COR-L47 (cell line): ENCODE measurements at places on chromosomes 5 and 9.

GRCh38 chr5:145236127-145236526 is 599.0 kb downstream of the PRELID2 start:
- no peak for DNase-seq

GRCh38 chr9:112848316-112849151 is 42.1 kb downstream of the SLC46A2 start:
- no peak for DNase-seq

GRCh38 chr5:60540856-60541805 is 158.8 kb downstream of the DEPDC1B start:
- DNase-seq = peak; percentile 27

GRCh38 chr5:172564883-172565282 is 76.2 kb upstream of the NEURL1B start:
- no peak for DNase-seq

GRCh38 chr5:174020928-174021304 is 24.6 kb upstream of the NSG2 start:
- no peak for DNase-seq

DNA sequence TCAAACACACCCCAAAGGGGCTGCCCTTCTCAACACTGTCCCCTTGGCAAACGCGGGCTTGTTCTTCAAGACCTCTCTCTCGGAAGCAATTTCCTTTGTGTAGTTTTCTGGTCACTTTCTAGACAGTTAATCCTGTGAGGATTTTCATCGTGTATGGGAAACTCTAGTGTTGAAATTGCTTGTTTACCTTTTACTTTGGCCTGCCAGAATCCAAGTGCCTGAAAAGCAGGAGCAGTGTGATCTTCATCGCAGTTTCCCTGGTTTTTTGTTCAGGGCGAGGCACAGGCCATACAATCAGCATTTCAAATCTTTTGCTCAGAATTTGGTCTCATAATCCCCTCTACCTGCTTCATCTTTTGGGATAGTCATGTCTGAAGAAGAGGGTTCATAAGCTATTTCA is 115.7 kb upstream of the C9orf72 start:
- no peak for DNase-seq

DNA sequence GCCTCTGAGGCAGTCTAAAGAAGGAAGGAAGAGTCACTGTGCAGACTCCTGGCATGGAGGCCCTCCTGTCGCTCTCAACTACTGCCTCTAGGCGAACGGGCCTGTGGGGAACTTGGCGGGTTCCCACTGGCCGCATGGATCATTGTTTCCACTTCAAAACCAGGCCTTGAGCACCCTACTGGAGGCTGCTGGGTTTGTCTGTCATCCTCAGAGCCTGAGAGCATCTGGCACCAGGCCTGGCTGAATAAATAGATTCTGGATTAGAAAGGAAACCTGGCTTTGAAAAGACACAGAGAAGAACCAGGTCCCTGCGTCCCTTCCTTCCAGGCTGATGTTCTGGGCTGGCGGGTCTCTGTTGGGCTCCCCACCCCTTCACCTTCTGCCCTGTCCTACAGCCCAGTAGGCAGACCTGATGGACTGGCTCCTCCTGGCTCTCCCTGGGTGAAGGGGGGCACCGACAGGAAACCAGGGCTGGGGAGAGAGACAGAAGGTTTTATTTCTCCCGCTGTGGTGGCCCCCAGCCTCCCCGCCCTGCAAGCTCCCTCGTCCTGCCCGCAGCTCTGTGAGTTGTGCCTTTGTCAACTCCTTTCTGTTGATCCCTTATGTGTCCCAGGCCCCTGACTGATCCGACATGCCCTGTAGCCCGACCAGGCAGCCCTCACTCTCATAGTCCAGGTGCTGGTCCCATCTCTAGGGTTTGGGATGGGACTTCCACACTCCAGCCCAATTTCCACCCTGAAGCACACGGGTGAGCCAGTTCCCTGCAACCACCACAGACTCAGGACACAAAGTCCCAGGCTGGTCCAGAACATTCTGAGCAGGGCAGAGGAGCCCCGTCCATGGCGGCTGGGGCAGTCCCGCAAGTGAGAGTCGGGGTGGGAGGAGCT is 50.1 kb downstream of the ADAMTS2 start:
- DNase-seq = no peak

DNA sequence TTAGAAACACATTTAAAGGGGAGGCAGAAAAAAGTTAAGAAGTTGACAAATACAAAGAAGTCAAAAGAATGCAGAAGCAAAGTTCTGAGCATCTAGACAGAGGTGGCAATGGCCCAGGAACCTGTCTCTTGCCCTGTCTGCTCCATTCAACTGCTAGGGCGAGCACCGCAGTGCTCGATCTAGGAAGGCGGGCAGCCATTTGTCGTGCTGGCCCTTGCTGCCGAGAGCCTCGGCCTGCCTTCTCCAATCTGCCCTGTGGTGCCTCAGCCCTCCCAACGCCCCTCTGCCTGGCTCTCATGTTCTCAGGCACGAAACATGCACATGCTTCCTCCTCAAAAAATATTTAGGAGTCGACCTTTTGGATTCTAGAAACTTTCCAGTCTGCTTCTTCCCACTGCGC is 42.2 kb downstream of the DDX31 start:
- DNase-seq = no peak

GRCh38 chr5:170388818-170389549 is at the start of gene KCNMB1:
TSS of gene KCNMB1 (minus strand) at chr5:170389367. CDS start at chr5:170385447, 3,920 bp downstream.
- no peak for DNase-seq

GRCh38 chr5:128252196-128252595 is 168.6 kb downstream of the SLC12A2 start:
- DNase-seq = no peak

DNA sequence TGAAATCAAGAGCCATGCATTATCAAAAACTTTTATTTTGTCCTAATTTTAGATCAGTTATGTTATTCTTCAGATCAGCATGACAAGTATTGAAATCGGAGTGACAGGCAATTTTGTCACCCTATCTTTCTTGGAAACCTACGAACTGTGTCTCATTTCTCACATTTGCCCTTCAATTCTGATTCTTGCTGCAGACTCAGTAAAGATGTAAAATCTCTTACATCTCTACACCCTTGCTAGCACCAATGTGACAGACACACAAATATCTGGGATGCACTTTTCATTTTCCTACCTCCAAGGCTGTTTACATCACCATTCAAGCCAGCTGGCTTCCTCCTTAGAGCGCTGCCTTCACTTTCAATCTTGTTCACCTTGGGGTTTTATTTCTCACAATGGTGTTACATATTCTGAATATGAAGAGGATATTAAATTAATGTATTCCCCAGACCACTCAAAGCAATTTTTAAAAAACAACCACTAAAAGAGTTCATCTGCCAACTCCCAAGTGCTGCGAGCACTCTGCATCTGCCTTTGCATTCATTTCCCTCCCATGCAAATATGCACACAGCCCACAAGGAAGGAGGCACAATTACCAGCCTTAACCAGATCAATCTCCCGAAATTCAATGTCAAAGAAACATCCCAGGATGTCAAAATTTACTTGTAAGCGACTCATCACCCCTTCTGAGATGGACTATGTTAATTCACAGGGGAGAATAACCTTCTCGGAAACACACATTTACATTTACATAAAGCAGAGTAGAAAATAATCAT is 164.3 kb downstream of the ENC1 start:
- no peak for DNase-seq

DNA sequence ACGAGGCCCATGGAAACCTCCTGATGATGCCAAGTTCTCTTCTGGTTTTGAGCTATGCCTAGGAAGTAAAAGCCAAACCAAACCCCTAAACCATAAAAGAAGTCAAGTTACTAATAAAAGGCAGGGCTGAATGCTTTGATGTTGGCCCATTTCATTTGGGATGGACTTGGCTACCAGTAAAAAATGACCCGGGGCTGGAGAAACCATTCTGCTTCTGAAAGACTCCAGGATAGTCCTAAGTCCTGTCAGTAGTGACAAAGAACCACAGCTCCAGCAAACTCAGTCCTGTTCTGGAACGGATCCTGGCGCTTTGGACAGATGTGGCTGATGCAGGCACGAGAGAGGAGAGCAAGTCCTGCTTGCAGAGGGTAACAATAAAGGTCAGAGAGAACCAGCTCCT is 68.6 kb downstream of the SH3PXD2B start:
- DNase-seq = no peak

DNA sequence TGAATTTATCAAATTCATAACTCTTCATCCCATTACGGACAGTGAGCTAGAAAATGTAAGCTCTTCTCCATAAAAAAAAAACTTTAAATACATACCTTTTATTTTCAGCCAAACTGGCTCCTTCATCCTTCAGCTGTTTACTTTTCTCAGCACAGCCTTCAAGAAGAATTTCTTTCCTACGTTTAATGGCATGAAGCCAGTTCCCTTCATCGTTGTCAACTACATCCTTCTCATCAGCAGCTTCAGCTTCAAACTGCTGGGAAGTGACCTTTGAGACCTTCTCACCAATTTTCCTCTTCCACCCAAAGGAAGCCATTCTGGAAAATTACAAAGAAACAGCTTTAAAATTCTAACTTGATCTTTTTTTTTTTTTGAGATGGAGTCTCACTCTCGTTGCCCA is 9.1 kb downstream of the TTC33 start:
- no peak for DNase-seq

DNA sequence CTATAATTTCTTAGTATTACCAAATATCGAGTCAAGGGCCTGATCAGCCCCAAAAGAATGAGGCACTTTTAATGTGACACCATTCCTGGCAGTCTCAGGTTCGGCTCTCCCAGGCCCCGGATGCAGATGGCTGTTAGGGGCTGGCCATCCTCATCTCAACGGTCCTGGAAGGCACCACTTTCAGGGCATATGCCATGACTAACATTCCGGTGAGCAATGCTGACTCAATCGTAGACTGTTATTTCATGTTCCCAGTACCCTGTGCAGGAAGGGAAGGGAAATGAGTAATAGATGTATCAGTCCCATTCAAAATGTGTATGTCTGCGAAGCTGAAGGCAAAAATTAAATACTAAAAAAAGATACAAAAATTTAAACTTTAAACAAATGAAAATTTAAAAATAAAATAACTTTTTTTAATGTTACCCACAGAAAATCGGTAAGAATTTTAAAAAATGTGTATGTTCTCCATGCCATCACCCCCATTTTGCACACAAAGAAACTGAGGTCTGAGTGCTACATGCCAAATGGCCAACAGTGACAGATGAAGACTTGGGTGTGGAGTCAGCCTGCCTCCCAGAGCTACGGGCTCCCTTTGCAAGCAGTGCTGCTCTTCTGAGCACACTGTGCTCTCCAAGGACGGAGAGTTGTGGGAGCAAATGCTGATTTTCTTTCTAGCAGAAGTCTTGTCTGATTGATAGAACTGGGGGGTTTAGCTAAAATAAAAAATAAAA is 79.0 kb downstream of the GLDC start:
- DNase-seq = no peak

GRCh38 chr5:142107736-142108431 is 695 bp upstream of the NDFIP1 start:
- DNase-seq = no peak

DNA sequence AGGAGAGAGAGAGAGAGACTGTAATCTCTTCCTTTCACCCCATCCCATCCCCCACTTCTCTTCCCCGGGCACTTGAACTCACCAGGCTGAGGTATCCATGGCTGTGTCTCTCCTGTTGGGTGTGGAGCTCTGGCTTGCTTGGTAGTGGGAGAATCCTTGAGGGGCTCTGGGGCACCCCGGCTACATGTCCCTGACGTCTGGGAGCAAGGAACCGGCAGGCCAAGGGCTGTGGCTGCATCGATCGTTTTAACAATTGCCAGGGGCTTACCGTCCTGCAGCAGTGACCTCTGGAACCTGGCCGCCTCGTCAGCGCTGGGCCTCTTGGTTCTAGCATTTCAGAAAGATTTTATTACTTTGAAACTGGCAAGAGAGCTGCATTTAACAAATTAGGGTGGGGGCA is 30.0 kb downstream of the FGF18 start:
- DNase-seq = no peak

GRCh38 chr9:16241231-16241630 is 629.2 kb downstream of the BNC2 start:
- no peak for DNase-seq

DNA sequence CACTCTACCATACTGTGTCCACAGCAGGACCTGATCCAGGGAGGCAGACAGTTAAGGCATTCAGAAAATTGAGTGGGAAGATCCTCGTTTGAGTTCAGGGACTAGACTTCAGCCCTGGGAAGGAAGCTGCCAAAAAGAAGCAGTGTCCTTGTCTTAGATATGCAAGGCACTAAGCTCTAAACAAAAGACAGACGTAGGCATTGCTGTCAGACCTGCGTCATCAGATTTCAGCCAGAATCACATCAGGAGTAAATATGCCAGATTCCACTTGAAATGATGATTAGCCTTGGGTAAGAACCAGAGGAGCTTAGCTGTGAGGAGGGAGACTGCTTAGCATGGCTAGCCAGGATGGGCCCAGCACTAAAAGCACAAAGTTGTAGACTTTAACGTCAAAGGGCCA is 56.7 kb downstream of the MAMDC2 start:
- DNase-seq = no peak

DNA sequence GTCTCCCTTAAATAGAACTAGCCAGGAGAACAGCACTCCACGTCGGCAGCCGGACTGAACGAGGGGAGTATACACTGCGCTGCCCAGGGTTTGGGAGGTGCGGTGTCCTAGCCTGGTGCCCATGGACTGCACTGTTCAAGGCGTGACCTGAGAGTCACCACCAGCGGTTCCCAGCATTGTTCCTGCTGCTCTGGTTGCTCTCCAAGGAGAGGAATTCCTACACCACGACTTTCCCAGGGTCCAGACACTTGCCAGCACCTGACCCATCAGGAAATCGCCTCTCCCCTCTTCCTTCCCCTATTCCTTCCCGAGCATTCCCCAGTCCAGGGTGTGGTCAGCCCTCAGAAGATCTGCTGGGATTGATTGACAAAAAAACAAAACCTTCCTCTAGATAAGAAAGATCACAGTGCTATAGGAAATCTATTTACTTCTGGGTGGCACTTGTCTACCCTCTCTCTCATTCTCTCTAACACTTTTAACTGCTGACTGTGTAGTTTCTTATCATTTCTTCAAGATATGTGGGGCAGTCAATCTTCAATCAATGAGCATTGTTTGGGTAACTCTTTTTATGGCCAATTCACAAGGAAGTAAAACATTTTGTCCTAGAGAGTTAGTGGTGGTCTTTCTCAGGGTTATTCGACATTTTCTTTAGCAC is 297.8 kb upstream of the ACTBL2 start:
- no peak for DNase-seq

DNA sequence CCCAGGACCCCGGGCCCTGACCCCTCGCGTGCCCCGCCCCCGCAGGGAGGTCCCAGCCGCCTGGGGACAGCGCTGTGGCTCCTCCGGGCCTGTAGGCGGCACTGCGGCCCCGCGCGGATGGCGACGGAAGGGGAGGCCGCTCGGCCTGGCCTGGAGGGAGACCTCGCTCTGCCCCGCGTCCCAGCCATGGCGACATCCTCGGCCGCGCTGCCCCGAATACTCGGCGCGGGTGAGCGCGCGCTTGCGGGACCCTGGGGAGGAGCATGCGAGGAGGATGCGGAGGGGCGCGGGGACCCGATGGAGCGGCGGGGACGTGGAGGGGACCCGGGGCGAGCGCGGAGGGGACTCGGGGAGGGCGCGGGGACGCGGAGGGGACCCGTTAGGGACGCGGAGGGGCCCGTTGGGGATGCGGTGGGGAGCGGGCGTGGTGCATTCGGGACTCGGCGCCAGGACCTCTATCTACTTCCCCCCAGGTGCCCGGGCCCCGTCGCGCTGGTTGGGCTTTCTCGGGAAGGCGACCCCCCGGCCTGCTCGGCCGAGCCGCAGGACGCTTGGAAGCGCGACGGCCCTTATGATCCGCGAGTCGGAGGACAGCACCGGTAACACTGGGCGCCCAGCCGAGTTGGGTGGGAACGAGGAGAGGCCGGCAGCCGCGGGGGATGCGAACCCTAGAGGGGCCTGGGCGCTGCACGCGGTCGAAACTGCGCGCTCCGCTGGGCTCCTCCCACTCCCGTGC is at the start of gene MRPS2:
Gene MRPS2 (plus strand): TSS at position 158 of the 736 bp plus-strand sequence. CDS start 29 bp downstream, at position 187.
- peak; percentile 77 for DNase-seq
